ENCODE measurements at places on chromosomes 1 and 21.

DNA sequence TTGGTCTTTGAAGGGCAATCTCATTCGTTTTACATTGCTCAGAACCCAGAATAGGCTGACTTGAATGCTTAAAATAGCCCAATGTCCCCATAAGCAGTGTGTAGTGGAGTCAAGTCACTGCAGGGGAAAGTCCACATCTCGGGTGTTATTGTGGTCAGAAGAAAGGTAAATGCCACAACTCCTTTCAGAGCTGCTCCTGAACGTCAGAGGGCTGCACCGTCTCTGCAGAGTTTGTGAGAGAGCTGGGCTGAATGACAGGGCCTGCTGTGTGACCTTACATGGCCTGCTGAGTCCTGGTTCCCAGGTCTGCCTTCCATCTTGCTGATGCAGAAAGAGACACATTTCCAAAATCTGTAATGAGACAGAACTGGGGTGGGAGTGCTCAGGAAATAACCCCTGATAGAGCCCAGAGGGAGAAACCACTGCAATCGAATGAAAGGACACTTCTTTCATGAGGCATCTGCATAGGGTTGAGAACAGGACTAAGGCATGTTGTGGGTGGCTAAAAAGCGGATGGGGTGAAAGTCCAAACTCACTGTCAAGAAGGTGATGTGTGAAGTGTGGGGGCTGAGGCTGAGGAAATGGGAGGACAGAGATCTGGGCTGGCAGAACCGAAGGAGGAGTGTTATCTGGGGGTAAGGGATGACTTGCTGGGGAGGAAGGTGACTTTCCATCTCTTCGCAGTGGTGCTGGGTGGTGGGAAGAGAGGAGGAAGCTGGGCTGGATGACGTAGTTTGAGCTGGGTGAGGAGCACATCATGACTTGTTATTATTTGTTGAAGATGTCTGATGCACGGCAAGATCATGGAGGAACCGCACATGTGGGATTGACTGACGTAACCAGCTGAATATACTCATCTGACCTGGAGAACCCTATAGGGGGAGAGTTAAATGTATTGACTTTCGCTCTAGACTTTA is 33.7 kb downstream of the XCL2 start:
- no peak for DNase-seq

GRCh38 chr1:220783453-220783852 is 3.3 kb upstream of the MTARC1 start:
- DNase-seq, result no peak

GRCh38 chr1:9434247-9435152 is 104.8 kb upstream of the SLC25A33 start:
- DNase-seq, result no peak

- no peak for DNase-seq
Measured at GRCh38 chr1:197814306-197814705, 39.0 kb upstream of the DENND1B start.

GRCh38 chr1:20126806-20127440 is 7.6 kb upstream of the PLA2G2D start:
- DNase-seq, result no peak

DNA sequence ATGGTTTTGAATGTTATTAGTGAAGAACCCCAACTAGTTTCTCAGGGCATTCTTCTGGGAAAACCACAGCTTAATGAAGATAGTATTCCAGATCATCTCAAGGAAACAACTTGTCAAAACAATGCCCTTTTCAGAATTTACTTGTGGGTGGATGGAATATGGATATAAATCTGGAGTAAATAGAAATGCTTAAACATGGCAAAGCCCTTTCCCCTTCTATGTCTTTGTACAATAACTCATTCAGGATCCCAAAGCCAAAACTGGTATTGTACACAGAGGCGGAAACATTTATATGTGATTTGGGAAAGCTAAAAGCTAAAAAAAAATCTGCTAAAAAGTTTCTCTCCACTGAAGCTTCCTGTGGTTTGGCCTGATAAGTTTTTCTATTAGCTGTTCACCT is 55.5 kb upstream of the RGS5 start:
- no peak for DNase-seq

- no peak for DNase-seq
Measured at GRCh38 chr1:244052728-244053312, 1.7 kb downstream of the ZBTB18 start.

DNA sequence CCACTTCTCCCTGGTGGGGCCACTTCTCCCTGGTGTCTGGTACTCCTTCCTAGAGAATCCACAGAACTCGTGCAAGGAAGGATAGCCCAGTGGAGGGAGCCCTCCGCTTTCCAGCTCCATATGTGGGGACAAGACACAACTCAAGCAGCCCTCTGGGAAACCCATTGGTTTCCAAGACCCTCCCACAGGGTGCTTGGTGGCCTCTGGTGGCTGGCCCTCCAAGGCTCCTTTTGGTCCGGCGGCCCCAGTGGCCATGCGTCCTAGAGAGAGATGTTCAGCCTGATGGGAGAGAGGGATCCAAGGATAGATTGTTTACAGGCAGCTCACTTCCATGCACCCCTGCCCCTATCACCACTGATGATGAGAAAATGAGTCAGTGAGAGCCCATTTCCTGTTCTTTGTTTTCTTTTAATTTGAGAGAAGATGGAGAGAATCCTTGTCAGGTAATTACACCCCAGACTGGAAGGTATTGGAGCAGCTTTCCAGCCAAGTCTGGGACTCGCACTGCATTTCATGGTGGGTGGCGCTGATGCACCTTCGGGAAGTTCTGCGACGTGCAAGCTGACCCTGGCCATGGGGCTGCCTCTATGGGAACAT is 486.2 kb upstream of the VAMP3 start:
- DNase-seq, result no peak
